ENCODE measurements at places on chromosomes 7 and 10. TPM values are rescaled to one million over a fixed set of nuclear protein-coding genes. Genes with fewer than 3 reads are reported as not detected.

DNA sequence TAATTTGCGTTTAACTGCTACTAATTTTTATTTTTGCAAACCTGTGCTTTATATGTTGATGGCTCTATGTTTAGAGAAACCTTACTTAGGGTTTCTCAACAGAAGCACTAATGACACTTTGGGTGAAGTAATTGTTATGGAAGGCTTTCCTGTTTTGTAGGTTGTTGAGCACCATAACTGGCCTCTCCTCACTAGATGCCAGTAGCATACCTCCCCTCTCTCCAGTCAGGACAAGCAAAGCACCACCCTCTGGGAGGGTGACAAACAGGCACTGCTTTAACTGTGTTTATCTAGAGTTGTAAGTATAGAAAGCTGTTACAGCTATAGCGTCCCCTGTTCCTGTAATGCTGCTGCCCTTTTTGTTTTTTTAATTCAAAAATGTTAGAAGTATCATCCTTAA lies 60.9 kb downstream of the WAC start:
- DNase-seq, result no peak

The AZGP1 gene
- 0.15 TPM for polyA plus RNA-seq

DNA sequence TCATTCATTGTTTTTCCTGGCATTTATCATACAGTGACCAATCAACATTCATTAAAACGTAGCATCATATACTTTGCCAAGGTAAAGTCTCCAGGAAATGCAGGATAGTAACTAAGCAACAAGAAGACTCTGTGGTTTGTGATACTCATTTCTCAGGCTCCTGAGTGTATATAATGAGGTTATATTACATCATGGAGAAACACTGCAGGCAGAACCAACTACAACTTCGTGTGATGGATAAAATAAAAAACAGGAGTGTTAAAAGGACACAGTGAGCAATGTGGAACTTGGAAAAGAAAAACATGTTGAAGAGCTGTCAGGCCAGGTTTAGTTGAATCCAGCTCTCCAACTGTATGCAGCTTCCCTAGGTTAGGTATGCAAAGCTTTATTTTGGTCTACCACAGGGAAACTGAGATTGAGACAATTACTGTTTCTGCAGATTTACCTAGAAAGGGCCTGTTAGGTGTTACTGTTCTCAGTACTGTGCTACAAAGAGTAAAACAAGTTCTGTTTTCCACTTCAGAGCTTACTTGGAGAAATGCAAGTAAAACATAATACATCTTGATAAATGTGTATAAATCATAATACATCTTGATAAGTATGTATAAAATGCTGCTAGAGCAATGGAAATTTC lies 7.8 kb upstream of the CCNY start:
- DNase-seq, result no peak

- no peak for DNase-seq
Measured at GRCh38 chr10:3339531-3339950, 167.0 kb upstream of the PITRM1 start.

DNA sequence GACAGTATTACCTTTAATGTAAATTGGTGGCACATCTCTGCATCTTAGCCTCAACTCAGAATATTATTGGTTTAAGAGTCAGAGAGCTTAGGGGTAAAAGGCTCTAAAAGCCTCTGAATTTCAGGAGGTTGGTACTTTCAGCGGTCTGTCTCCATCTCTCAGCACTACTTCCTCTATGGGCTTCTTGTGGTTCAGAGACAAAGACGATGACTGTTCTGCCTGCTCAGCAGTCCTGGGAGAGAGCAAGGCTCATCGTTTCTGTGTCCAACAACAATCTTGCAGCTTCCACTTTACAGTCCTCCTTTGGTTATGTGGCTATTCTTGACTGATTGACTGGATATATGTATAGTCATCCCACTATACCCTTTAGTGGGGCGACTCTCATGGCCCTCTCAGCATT lies 394.7 kb downstream of the AUTS2 start:
- no peak for DNase-seq

The HOXA9 gene
- not detected for polyA plus RNA-seq

GRCh38 chr7:107799647-107800264 lies 3.3 kb downstream of the SLC26A3 start:
- DNase-seq, result no peak

The TFR2 gene
- polyA plus RNA-seq, result 0.32 TPM

DNA sequence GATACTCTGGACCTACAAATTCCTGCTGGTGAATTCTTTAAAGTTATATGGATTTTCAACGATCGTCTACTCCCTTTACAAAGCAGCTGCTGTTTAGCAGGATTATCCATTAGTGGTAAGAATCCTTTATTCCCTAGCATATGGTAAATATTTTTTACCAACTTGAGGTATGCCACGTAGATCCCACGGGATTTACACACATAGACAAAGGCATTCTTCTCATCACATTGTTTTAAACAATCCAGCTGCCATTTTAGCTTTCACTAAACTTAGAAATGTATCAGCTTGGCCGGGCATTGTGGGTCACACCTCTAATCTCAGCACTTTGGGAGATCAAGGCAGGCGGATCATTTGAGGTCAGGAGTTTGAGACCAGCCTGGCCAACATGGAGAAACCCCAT lies 148.0 kb upstream of the SH2B2 start:
- DNase-seq, result no peak

GRCh38 chr7:120064565-120064964 lies 208.4 kb upstream of the KCND2 start:
- DNase-seq, result no peak

- peak; percentile 100 for DNase-seq
Measured at GRCh38 chr7:74365322-74366022, 76.3 kb downstream of the CLIP2 start.

The GAD2 gene
- polyA plus RNA-seq, result not detected

- DNase-seq, result no peak
Measured at GRCh38 chr7:32502728-32503127, 7.4 kb downstream of the AVL9 start.

All from SK-N-SH (cell line).